ENCODE measurements at places on chromosomes 2 and 18.

GRCh38 chr2:233361297-233361696, 7.0 kb downstream of the DGKD start:
- DNase-seq, result no peak

GRCh38 chr2:3108710-3109702, 268.6 kb downstream of the EIPR1 start:
- DNase-seq, result no peak

GRCh38 chr2:10668402-10669012, 21.3 kb downstream of the NOL10 start:
- peak; percentile 76 for DNase-seq

GRCh38 chr2:185793532-185794345, 55.1 kb downstream of the FSIP2 start:
- DNase-seq, result no peak

DNA sequence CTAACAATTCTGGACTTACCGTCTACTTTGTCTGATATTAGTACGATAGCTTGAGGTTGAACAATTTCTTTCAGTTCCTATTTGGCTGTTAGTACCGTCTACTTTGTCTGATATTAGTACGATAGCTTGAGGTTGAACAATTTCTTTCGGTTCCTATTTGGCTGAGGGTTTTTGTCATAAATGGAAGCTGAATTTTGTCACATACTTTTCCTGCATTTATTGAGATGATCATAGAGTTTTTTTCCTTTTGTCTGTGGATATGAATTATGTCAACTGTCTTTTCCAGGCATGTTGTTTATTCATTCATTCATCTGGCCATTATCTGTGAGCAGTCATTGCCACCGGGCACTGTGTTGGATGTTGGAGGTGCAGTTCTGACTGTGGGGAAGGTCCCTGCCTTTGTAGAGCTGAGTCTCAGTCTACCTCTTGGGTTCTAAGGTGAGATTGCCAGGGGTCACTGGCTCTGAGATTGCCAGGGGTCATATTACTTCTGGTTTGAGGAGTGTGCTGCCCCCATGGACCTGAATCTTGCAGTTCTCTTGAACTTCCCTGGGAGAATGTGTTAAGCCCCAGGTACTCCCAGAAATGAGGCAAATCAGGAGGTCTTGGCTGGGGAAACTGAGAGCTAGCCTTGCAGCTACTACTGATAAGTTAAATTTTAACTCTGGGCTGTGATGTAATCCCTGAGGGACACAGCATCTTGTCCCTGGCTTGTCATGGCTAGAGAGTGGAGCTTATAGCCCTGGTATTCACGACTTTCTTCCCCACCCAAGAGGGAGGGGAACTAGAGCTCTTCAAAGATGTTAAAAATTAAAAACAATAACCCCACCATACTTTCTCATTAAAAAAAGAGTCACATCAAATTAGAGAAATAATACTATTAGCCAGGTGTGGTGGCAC, 89.1 kb upstream of the MBOAT2 start:
- no peak for DNase-seq

DNA sequence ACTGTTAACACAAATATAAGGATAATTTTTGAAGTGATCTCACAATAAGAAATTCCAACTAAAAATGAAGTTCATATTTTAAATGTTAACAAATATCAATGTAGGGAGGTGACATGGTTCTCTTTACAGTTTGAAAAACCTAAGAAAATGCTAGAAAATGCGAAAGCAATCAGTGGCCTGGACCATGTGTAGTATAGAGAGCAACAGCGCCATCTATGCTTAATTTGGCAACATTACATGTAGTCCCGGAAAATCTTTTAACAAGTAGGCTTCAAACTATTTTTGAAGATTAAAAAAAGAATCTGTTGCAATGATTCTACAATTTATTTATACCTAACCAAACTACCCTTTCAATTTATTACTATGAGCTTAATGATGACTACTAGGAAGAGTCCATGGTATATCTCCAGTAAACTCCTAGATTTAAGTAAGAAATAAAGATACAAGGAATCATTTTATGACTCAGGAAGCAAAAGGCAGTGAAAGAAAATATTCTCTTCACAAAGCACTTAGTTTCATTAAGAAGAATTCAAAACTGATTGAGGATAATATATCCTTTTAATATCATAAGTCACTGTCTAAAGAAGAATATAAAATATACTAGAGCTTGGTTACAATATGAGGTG, 33.3 kb downstream of the NDUFA10 start:
- DNase-seq, result no peak

DNA sequence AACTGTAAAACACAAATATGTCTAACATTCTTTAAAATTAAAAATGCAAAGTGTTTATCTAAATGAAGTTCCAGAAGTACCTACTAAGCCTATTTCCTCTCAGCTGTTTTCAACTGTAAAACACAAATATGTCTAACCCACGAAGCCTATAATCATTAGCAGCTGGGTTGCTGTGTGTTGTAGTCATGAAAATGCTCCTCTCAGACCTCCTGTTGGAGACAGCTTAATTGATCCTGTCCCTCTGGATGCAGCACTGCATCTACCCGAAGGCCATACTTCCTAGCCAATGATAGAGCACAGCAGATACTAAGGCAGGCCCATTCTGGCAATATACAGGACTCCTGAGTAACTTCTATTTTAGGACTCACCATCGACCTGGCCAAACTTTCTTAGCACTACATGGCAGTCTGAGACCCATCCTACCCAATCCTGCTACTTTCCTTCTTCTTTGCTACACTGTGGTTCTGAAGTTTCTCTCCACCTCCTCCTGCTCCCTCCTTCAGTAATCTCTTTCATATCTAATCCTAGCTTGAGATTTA, 92.5 kb upstream of the RBBP8 start:
- DNase-seq, result no peak

DNA sequence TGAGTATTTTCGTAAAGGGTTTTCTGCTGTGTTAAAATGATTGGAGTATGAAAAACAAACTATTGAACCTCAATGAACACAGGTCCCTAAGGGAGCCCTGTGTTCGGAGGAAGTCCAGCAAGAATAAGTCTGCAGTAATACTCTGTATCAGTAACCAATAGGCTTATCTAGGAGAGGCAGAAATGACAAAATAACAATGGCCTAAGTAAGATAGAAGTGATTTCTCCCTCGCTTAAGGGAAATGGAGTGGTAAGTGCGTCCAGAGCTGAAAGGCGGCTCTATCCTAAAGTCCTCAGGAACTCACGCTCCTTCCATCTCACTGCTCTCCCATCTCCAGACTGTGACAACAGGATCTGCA, 29.3 kb upstream of the MFSD6 start:
- DNase-seq, result no peak

DNA sequence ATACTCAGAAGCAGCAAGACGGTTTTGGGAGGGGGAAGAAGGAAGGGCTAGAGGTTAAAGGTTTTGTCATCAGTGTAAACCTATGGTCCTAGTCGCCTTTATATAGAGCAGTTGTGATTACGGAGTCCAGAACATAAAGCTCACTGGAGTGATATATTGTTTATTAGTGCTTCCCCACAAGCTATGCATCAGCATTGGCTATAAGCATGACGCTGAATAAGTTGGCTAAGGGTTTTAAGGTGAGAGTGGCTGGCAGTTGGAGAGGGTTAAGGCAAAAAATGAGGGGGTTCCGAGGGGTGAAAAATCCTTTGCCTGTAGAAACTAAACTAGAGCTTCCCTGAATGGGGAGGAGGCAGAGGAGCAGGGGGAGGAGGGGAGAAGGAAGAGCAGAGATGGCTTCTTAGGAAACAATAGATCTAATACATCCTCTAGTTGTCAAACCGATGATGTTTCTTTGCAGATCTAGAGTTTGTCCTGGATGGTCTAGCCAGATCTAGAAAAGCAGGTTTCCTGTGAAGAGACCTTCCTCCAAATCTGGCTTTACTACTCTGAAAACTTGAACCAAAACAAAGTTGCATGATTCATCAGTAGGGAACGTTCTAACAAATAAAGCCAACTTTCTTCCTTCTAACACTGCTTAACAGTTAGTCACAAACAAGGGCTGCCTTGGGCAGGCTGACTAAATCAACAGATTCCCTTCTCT, 2.5 kb downstream of the KLF7 start:
- no peak for DNase-seq

DNA sequence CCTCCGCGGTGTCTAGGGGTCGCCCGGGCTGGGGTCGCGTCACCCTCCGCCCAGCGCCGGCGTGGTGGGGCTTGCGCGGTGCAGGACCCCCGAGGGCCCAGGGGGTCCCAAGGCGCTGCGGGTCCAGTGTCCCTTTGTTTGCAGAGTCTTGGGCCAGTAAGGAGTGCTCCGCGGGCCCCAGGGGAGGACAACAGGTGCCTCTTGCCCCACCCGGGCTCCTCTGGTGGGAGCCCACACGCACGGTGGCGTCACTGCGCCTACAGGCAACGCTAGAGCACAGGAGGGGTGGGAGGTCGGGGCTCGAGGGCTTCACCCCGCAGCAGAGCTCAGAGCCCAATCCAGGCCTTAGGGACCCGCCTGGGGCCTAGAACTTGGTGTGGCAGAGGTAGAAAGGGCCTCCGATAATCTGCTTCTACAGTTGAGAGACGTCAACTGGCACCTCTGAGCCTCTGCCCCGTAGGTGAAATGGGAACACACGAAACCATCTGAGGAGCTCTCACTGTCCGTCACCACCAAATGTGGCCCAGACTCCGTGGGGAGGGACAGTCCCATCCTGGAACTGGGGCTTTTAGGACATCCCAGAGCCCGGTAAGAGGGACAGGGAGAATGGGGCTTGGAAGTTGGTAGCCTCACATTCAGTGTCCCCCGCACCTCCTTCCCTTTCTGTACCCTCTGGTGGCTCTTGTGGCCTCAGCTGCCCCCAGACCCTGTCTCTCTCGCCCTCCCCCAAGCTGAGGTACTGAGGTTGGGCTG, 1.4 kb downstream of the ARID5A start:
- DNase-seq, result peak; percentile 76

GRCh38 chr2:174590928-174591648, 6.5 kb downstream of the WIPF1 start:
- DNase-seq, result peak; percentile 40

DNA sequence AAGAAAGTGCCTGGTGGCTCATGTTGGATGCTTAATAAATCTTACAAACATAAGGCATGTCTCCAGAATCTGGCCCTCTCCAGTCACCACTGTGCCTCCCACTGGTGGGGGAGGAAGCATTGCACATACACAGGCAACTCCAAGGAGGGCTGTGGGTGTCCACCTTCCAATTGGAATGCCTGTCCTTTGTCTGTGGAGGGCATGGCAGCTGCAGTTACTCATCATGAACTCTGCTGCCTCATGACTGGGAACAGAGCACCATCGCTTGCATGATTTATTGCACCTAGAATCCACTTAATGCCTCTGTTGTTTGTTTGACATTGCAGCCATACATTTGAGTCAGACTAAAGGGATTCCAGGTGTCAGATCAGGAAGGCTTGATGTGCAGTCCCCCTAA, 278.9 kb downstream of the PRKCE start:
- DNase-seq, result no peak

DNA sequence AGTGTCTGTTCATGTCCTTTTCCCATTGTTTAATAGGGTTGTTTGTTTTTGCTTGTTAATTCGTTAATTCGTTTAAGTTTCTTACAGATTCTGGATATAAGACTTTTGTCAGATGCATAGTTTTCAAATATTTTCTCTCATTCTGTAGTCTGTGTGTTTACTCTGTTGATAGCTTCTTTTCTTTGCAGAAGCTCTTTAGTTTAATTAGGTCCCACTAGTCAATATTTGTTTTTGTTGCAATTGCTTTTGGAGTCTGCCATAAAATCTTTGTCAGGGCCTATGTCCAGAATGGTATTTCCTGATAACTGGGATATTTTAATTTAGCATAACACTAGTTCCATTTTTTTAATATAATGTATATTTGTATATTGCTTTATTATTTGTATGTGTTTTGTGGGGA, 1380.1 kb downstream of the SUCLG1 start:
- no peak for DNase-seq

GRCh38 chr18:78967692-78968091, 11.9 kb upstream of the SALL3 start:
- no peak for DNase-seq

GRCh38 chr2:181374781-181375675, 82.2 kb upstream of the ITGA4 start:
- no peak for DNase-seq

GRCh38 chr18:76850112-76850511, 27.8 kb downstream of the ZNF236 start:
- no peak for DNase-seq

GRCh38 chr2:8067784-8068336, 614.0 kb upstream of the ID2 start:
- DNase-seq, result no peak

DNA sequence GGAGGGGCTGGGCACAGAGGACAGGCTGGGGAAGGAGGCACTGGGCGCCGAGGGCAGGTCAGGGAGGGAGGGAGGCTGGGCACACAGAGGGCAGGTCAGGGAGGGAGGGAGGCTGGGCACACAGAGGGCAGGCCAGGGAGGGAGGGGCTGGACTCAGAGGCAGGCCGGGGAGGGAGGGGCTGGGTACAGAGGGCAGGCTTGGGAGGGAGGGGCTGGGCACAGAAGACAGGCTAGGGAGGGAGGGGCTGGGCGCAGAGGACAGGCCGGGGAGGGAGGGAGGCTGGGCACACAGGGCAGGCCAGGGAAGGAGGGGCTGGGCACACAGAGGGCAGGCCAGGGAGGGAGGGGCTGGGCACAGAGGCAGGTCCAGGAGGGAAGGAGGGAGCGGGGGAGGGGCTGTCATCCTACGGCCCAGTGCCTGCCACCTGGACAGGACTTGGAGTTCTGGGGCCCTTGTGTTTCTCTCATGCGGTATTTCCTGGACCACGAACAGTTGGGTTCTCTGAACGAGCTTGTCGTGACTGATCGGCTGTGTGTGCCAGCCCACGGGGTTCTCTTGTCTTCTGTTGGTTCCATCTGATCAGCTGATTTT, 46.7 kb upstream of the KCNG2 start:
- DNase-seq, result no peak

- no peak for DNase-seq
Observed at GRCh38 chr2:75540994-75541393, 19.7 kb downstream of the EVA1A start.

DNA sequence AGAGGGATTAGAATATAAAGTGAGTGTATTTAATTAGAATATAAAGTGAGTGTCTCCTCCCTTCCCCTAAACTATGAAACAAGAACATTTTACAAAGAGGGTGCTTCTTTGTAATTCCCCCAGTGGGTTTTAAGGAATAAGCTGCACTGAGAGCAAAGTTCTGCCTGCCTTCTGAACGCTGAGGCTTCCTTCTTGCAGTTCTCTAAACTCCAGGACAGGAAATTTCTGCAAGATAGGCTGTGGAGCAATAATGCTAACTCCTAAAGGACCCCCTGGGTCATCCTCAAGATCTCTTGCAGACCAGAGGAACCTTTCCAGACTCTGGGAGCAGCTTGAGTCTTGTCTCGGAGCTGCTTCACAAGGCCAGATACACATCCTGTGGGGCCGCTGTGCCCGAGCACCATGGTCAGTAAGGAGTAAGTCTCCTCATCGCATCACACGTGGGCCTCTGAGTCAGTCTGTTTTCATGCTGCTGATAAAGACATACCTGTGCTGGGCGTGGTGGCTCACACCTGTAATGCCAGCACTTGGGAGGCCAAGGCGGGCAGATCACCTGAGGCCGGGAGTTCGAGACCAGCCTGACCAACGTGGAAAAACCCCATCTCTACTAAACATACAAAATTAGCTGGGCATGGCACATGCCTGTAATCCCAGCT, 87.5 kb upstream of the KCNE4 start:
- no peak for DNase-seq

GRCh38 chr2:56715683-56716082, 531.9 kb downstream of the CCDC85A start:
- no peak for DNase-seq

- no peak for DNase-seq
Observed at GRCh38 chr2:159381574-159381973, 95.1 kb upstream of the WDSUB1 start.
